ENCODE measurements at places on chromosomes 7 and 10.
A peak's percentile ranks its signal among the peaks of the same experiment; 100 is the strongest.

DNA sequence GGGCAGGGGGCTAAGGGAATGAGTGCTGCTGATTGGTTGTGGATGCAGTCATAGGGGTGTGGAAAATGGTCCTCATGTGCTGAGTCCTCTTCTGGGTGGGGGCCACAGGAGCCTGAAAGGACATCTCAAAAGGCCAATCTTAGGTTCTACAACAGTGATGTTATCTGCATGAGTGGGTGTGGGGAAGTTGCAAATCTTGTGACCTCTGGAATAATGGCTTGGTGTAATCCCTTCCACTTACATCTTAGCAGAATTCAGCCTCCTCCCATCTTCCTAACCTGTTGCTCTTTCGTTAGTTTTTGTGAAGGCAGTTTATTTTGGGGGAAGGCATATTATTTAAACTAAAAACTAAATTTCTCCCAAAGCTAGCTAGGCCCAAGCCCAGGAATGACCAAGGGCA is 42.0 kb upstream of the OIT3 start:
- no peak for DNase-seq

DNA sequence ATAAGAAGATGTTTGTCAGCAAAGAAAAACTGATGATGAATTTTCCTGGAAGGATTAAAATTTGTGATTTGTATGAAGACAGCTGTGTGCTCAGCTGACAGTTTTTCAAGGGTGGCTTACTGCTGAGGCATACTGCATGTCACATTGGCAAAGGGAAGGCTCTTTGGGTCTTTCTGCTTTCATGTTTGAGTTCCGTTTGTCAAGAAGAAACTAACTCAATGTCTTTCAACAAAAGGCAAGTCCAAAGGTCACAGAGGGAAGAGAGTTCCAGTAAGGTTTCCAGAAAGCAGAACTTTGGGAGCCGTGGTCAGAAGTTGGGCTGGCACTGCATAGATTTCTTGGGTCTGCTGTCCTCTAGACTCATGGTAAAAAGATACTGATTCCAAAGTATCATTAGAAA is 16.9 kb downstream of the DYDC2 start:
- no peak for DNase-seq

- no peak for DNase-seq
These were observed 17.2 kb downstream of the AKAP9 start for GRCh38 chr7:91957823-91958222.

- no peak for DNase-seq
These were observed 8.3 kb downstream of the NOD1 start for GRCh38 chr7:30470163-30470770.

GRCh38 chr7:26991796-26992195 is 104.0 kb downstream of the HOXA1 start:
- DNase-seq, result no peak

- DNase-seq, result peak; percentile 57
These were observed 33.4 kb downstream of the CPXM2 start for GRCh38 chr10:123858077-123858681.

DNA sequence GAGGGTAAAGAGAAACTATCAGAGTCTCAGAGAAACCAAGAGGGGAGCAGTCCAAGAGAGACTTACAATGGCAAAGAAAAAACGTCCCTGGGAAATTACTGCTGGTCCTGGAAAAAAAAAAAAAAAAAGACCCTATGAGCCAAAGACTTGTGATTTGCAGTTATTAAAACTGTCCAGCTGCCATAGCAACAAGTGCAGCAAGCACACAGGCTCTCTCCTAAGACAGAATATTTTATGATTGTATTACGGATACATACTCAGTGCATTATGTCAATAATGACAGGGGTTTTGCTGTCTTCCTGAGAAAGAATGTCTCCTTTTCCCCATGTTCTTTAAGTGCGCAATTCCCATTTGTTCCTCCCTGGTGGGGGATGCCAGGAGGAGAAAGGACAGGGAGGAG is 178.5 kb downstream of the GPAM start:
- no peak for DNase-seq

DNA sequence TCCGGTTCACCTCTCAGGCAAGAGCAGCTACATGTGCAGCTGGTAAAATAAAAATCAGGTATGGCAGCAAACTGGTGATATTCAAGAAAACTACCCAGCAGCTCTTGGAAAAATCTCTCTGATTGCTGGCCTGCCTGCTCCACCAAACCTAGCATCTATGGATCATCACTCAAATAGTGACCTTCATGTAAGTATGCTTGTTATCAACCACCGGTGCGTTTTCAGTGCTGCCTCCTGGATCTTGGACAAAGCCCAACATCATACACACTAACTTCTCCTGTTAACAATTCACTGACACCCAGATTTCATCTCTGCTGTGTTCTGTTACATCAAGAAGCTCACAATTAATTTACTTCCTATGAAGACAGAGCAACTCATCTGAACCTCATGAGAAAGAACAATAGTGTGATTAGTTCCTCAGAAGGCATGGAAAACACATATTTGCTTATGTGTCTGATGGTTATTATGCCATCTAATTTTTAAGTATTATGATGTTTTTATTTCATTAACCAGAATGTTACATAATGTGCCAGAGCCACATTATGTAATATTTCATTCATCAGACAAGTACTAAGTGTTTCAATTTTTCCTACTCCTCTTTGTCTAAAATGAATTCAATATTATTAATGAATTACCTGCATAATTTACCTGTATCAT is 8.8 kb downstream of the CDK6 start:
- DNase-seq, result no peak

DNA sequence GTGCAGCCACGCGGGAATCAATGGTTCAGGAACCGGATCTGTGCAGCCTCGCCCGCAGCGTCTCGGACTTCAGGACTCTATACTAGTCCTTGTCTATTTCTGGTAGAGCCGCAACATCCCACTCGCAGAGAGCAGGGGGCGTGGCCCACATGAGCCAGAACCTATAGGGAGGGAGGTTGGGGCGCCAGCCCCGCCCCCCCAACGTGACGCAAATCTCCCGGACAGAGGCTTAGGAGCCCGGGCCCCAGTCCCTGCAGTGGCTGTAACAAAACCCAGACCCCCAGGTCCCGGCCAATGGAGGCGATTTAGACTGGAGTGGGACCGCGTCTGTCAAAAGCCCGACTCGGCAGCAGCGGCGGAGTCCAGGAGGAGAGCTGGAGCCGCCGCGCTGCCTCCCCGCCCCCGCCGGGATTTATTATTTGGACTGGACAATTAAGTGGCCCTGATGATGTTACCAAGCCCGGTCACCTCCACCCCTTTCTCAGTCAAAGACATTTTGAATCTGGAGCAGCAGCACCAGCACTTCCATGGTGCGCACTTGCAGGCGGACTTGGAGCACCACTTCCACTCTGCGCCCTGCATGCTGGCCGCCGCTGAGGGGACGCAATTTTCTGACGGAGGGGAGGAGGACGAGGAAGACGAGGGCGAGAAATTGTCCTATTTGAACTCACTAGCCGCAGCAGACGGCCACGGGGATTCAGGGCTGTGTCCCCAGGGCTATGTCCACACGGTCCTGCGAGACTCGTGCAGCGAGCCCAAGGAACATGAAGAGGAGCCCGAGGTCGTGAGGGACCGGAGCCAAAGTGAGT is at the start of gene NKX2-3:
Gene NKX2-3 (plus strand): TSS at position 256 of the 809 bp plus-strand sequence. CDS start 190 bp downstream, at position 446.
- no peak for DNase-seq

DNA sequence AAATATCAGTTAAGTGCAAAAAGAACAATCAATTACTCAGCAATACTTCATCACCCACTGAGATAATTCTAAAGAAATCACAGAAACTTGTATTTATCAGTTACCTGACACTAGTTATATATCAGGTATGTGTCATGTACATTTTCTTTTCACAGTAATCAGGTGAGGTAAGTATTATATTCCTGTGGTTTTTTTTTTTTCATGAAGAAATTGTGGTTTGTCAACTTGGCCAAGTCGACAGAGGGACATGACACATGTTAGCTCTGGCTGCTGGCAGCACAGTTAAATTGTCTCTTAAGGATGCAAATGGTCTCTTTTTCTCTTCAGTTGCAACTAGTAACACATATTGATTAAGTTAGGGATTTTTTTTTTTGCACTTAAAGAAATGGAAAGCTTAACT is 13.7 kb upstream of the GPR141 start:
- DNase-seq, result no peak

DNA sequence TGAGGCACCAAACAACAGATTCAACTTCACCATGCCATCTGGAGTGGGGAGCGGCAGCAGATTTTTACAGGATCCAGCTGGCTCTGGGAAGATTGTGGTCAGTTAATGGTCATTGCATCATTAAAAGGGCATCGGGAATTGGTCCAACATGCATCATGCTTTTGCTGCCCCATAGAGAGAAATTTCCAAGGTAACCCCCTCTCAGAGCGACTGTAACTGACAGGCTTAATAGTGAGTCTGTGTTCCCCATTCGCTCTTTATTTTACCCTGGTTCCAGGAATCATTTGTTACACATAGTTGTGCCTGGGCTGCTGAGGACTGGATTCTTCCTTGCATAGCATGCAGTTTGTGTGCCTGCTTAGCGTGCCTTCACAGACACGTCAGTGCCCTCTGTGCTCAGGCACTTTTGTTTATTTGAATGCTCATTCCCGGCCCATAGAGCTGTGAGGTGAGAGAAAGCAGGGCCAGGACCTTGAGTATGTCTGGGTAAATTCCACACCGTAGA is 49.9 kb downstream of the CDHR3 start:
- DNase-seq, result peak; percentile 90

- peak; percentile 70 for DNase-seq
These were observed 81.4 kb upstream of the EMX2 start for GRCh38 chr10:117460846-117461765.

GRCh38 chr7:136214356-136214755 is 237.2 kb upstream of the MTPN start:
- DNase-seq, result no peak

DNA sequence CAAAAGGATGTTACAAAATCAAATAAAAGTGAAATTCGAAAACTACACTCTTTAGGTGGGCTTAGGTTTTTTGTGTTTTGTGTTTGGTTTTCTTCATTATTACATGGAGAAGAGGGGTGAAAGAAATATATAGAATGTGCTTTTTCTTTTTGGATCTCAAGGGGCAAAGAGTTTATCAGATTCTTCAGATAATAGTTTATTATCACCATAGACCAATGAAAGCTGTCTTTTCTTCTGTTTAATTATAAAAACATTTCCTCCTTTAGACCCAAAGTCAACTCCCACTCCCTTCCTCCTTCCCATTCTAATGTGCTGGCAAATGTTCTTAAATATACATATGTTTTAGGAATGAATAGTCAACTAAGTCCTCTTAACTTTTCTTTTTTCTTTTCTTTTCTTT is 167.6 kb downstream of the AKR1D1 start:
- DNase-seq, result no peak

- no peak for DNase-seq
These were observed 54.6 kb downstream of the CPVL start for GRCh38 chr7:29091715-29092114.

- DNase-seq, result no peak
These were observed 31.8 kb downstream of the GPRIN2 start for GRCh38 chr10:46524472-46525176.
